ENCODE measurements at places on chromosomes 2 and 18.

- no peak for DNase-seq
These were observed 28.4 kb upstream of the GPC1 start for GRCh38 chr2:240407090-240407489.

DNA sequence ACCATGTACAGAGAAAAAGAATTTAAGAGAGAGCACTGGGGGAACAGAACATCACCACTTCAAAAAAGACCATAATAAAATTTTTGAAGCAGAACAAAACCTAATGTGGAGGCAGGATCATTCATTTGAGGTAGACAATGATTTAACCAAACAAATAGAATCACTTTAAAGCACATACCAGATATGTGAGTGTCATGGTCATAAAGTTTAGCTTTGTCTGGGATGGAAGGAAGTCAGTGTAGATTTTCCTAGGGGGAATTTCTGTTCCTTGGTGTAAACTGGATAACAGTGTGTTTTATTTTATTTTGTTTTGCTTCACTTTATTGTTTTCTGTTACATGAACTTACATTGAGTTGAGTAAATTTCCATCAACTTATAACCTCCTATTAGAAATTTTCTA, 120.8 kb downstream of the CRIM1 start:
- no peak for DNase-seq

- no peak for DNase-seq
These were observed 56.5 kb downstream of the TTC21B start for GRCh38 chr2:165897074-165897473.

GRCh38 chr18:10591896-10592295, 66.1 kb downstream of the NAPG start:
- no peak for DNase-seq

- peak; percentile 68 for DNase-seq
These were observed 517.0 kb downstream of the PTPRM start for GRCh38 chr18:8084160-8084559.

DNA sequence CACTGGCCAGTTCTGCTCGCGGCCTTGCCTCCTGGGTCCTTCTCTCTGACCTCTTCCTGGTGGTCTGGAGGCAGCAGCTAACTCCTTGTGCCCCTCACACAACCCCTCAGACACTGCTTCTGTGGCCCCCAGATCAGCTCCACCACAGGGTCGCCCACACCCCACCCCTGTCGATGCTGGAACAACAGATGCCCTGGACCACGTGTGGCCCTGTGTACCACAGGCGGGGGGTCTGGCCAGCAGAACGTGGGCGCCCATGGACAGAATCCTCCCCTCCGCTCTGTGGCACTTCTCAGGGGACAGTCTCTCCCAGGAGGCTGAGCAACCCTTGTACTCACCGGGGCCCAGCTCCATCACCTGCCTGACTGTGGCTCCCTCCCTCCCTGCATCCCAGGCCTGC, 245.6 kb downstream of the NDUFA10 start:
- no peak for DNase-seq

DNA sequence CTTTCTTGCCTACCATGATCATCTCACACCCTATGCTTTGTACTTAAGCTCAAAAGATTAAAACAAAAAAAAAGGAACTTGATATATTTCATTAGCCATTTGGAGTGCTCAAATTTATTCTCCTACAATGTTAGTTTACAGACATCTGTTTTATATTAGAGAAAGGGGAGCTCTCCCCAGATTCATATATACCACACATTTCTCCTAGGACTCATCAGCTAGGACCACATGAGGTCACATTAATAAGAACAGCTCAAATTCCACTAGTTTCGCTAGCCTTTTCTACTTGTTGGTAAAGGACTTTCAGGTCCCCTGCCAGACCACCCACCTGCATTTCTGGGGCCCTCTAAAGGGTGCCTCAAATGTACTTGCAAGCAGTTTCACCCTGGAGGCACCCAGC, 151.2 kb upstream of the MMADHC start:
- DNase-seq: no peak

DNA sequence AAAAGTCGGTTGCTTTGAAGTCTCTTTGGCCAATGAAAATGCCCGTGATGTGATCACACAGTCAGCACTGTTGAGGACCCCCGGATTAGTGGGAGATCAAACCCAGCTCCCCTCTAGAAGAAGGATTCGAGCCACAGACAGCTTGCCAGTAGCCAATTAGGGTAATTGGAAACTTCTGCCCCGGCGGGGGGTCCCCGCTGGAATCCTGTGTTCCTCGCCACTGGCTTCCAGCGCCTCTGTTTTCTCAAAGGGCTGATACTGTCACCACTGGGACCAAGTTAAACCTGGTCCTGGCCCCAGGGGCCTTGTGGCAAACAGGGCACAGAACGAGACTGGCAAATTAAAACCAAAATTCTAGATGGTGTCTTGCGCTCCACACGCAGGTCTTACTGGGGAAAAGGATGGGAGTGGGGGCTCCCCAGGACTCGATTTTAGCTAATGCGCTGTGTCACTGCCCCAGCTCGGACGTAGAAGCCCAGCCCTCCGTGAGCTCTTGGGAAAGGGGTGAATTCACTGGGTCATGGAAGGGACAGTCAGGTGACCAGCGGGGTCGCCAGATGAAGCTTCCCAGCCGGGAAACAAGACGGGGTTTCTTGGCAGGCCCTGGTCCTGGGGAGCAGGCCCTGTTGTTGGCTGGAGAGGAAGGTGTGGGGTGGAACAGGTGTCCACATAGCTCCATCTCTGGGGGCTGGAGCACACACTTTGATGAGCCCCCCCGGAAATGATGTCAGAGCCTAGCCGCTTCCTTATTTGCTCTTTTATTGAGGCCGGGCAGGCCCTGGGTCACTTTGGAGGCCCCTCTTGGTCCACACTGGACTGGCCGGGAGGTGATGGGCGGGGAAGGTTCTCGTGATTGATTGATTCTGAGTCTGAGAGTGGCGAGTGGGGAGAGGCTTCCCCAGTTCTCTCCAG, 90.2 kb downstream of the SMAD7 start:
- no peak for DNase-seq

DNA sequence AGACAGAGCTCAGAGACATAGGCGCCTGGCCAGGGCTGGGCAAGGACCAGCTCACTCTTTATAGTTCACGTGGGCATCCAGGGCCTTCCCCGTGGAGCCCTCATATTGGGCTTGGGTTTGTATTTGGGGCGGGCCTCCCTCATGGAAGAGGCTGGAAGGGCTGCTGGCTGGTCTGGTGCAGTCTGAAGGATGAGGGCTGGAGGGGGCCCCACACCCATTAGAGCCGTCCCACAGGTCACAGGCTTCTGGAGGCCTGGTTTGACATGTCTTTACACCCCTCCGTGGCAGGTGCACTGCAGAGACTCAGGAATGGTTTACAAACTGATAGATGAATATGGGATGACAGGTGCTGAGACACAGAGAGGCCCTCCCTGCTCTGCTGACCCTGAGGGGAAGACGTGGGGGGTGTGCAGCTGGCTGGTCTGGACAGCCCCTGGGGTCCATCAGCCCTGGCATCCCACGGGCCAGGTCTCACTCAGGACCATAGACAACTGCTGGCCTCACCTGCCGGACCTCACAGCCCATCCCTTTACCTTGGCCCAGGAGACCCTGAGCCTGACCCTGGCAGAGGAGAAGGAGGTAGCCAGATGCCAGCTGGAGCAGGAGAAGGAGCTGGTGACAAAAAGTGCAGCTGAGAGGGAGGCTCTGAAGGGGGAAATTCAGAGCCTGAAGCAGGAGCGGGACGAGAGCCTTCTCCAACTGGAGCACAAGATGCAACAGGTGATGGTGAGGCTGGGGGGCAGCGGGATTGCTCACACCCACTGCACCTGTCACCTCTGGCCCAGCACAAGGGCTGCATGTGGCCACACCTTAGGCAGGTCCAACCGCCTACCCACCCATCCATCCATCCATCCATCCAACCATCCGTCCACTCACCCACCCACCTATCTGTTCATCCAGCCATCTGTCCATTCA, 43.9 kb downstream of the CROCC2 start:
- DNase-seq: no peak

DNA sequence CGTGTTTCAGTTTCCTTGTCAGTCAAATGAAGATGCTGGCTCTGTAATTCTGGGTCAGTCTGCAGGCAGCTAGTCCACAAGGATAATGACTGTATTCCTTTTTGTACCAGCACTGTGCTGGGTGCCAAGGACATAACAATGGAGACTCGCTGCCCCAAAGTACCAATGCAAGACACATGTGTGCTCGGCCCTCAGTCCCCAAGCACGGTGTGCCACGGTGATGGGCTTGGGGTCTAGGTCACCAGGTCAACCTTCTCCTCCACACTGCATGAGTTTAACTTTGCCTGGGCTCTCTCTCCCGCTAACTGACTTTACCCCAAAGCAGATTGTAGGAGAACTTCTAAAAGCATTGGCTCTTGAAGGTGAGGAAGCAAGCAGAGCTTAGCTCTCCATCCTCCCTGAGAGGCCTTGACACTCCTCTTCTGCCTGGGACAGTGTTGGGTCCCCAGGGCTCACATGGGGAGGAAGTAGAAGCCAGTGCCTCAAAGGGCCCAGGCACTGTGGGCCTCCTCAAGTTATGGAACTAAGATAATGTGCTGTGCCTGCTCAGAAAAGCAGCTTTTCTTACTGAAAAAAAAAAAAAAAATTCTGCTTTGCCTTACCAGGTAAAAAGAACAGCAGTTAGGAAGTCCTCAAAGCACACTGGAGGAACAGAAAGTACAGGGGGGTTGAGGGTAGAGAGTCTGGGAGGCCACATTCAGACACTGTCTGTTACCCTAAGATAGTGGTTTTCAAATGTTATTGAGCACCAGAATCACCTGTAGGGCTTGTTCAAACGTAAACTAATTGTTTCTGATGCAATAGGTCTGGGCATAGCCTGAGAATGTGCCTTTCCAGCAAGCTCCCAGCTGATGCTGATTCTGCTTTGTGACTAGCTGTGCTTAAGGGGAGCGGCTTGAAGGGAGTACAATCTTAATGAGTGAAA, 276.4 kb upstream of the CXCR4 start:
- DNase-seq: no peak

GRCh38 chr2:46008091-46008870, 288.9 kb upstream of the EPAS1 start:
- no peak for DNase-seq

GRCh38 chr2:229408962-229409361, 137.9 kb upstream of the PID1 start:
- DNase-seq: no peak

DNA sequence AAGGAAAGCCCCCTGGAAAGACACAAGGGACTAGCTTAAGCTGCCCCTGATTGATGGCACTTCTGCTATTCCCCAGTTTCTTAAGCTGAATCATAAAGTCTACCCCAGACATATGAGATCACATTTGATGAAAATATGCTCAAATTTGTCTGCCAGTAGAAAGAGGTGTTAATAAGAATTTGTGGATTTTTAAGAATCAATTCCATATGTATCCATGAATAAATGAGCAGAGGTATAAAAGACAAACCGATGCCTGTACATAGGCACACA, 119.9 kb downstream of the CCBE1 start:
- DNase-seq: no peak

DNA sequence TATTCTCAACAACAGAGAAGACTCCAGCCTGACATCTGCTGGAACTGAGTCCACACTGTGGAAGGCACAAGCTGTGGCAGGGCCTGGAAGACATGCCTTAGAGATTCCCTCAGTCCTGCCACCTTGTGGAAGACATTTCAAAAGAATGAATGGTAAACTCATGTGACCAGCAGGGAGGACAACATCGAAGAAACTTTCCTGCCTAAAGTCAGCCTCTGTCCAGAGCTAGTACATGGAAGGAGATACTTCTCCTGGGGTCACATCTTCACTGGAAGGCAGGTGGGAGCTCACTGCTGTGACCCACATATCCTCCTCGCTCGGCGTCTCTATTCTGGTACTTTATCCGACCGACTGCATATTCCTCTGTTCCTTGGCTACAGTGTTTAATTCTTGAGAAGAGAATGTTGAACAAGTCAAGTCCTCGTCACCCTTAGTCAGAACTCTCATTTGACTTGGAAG, 59.5 kb downstream of the PUM2 start:
- peak; percentile 88 for DNase-seq

DNA sequence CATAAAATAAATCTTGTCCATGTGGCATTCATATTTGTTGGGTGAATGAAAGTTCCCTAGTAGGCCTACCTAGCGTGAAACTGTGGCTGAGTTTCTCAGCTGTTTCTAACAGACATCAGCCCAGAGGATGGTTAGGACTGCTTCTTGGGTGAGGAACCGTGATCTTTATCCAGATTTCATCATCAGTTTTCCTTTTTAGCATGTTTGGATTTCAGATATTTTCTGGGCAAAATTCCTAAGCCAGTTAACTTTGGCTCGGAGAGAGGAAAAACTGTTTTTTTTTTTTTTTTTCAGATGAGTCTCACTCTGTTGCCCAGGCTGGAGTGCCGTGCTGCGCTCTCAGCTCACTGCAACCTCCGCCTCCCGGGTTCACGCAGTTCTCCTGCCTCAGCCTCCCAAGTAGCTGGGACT, 53.5 kb downstream of the DGKD start:
- no peak for DNase-seq

DNA sequence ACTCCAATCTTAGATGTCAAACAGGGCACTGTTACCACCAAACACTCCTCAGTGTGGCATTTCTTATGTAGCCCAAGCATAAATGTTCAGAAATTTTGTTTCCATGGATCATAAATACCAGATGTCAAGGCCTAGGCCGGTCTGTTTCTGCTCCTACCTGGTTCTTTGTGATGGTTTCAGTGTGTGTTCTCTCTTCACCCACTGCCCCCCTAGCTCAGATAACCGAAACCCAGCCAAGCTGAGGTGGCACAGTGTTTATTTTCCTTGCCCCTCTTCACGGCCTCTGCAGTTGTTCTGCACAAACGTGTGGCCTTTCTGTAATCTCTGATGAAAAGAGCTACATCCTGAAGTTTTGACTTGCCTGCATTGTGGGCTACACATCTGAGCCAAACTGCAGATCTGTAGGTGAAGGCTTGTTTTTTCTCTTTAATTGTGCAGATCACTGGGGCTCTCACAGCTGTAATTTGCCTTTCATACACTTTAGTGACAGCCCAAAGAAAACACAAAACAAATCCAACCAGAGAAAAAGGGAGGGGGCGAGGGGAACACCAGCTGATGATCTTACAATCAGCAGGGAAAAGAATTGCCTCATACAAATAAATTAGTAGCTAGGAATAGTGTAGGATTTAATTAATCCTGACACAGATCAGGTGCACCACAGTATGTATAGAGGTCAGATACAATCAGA, 99.1 kb downstream of the NRP2 start:
- no peak for DNase-seq
